RCC 7860 (cell line): ENCODE measurements at places on chromosomes 6 and 20.

GRCh38 chr6:138833816-138834539 lies 38.1 kb downstream of the ECT2L start:
- DNase-seq: no peak

DNA sequence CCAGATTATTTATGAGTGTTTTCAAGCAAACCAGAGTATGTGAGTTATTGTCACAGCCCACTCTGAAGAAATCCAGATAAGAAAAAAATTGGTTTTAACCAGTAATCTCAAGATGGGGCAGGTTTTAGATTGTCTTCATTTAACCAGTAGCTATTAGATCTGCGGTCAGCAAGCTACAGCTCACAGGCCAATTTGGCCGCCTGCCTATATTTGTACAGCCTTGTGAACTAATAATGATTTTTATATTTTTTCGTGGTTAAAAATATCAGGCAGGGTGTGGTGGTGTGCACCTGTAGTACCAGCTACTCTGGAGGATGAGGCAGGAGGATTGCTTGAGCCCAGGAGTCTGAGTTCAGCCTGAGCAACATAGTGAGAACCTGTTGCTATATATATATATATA lies 5.0 kb downstream of the FAM209B start:
- no peak for DNase-seq

DNA sequence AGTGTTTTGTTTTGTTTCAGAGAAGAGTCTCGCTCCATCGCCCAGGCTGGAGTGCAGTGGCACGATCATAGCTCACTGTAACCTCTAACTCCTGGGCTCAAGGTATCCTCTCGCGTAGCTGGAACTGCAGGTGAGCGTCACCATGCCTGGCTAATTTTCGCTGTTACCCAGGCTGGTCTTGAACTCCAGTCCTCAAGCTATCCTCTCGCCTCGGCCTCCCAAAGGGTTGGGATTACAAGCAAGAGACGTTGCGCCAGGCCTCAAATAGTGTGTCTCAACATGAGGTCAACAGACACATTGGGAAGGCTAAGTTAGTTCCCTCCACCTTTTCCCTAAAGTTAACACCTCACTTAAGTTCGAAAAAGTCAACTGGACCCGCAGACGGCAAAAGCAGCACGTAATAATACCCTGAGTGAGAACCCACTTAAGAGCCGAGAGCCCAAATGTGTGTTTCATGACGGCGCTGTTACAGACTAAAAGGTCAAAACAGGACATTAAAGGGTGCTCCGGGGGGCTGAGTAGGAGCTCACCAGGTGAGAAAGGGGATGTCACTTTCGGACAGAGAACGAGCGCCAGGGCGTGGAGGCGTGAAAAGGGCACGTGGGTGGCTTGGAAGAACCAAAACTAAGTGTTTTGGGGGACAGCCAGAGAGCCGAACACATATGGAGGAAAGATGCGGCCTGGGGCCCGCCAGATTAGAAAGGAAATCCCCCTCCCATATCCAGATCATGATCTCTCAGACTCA lies 499 bp downstream of the TTI1 start:
- DNase-seq: no peak

GRCh38 chr6:11702089-11702488 lies 76.5 kb downstream of the ADTRP start:
- DNase-seq: no peak

- no peak for DNase-seq
Observed at GRCh38 chr20:46901638-46902037, 7.0 kb downstream of the EYA2 start.

GRCh38 chr6:18463429-18463828 lies 76.3 kb downstream of the RNF144B start:
- no peak for DNase-seq

GRCh38 chr20:64265201-64265600 lies 9.7 kb downstream of the PCMTD2 start:
- DNase-seq: no peak
